Aorta (tissue), 5 donors: ENCODE measurements at places on chromosomes 16 and 17. TPM values are rescaled to one million over a fixed set of nuclear protein-coding genes. Genes with fewer than 3 reads are reported as not detected.

DNA sequence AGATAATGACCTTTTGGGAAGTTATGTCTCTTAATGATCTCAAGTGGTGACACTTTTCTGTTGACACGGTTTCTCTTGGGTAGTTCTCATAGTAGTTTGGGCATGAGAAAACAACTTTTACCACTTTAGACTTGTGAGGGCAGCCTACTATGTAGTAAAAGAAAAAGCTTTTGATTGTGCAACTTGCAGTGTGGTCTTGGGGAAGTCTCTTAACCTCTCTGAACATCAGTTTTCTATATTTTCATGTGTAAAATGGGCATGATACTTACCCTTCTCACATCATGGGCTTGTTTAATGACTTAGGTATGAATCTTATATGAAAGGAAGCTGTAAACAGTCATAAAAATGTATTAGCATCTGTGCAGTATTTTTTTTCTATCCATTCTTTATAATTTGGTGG lies 11.2 kb downstream of the NF1 start:
- peaks cover 1% of the 10 kb centered on the region for H3K4me1 ChIP-seq
- no peaks in the 10 kb centered on the region for H3K36me3 ChIP-seq
- H3K27ac ChIP-seq: no peak overlapping the region
- no peak overlapping the region for H3K4me3 ChIP-seq

- no peaks in the 10 kb centered on the region for H3K4me1 ChIP-seq
- peak; percentile 91 for DNase-seq
- no peak overlapping the region for H3K27ac ChIP-seq
- H3K27me3 ChIP-seq: no peaks in the 10 kb centered on the region
These were observed 2.0 kb upstream of the CD300H start for GRCh38 chr17:74569020-74570003.

- H3K27me3 ChIP-seq: no peaks in the 10 kb centered on the region
- H3K36me3 ChIP-seq: no peaks in the 10 kb centered on the region
- H3K4me3 ChIP-seq: peak overlapping the region; percentile 35
- no peak for DNase-seq
- H3K4me1 ChIP-seq: peaks cover 2% of the 10 kb centered on the region
These were observed 1.1 kb downstream of the SOCS3 start for GRCh38 chr17:78358538-78359320.

GRCh38 chr17:80802626-80803450 lies 188.8 kb upstream of the CHMP6 start:
- no peak overlapping the region for H3K27ac ChIP-seq
- no peak overlapping the region for H3K4me3 ChIP-seq
- H3K4me1 ChIP-seq: no peaks in the 10 kb centered on the region
- no peaks in the 10 kb centered on the region for H3K27me3 ChIP-seq

DNA sequence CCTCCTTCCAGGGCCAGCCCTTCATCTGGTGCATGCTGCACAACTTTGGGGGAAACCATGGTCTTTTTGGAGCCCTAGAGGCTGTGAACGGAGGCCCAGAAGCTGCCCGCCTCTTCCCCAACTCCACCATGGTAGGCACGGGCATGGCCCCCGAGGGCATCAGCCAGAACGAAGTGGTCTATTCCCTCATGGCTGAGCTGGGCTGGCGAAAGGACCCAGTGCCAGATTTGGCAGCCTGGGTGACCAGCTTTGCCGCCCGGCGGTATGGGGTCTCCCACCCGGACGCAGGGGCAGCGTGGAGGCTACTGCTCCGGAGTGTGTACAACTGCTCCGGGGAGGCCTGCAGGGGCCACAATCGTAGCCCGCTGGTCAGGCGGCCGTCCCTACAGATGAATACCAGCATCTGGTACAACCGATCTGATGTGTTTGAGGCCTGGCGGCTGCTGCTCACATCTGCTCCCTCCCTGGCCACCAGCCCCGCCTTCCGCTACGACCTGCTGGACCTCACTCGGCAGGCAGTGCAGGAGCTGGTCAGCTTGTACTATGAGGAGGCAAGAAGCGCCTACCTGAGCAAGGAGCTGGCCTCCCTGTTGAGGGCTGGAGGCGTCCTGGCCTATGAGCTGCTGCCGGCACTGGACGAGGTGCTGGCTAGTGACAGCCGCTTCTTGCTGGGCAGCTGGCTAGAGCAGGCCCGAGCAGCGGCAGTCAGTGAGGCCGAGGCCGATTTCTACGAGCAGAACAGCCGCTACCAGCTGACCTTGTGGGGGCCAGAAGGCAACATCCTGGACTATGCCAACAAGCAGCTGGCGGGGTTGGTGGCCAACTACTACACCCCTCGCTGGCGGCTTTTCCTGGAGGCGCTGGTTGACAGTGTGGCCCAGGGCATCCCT lies 7.4 kb downstream of the NAGLU start:
- H3K27me3 ChIP-seq: no peaks in the 10 kb centered on the region
- H3K4me3 ChIP-seq: no peak overlapping the region
- no peaks in the 10 kb centered on the region for H3K4me1 ChIP-seq
- no peaks in the 10 kb centered on the region for H3K36me3 ChIP-seq
- no peak overlapping the region for H3K27ac ChIP-seq
- no peak for DNase-seq

DNA sequence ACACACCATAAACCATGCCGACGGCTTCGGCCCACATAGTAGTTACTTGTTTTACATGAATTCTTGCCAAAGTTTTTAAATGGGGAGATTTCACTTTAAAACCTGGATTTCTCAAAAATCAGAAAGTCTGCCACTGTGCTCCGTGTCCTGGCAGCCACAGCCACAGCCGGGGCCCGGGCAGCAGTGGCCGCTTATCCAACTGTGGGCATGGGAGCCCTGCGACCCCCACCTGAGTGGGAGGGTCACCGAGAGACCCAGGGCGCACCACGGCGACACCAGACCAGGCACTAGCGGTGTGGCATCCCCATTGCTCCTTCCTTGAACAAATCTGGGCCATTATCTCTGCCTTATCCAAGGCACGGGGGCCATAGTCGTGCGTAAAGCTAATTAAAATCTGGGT lies 30.0 kb downstream of the ZNF469 start:
- no peaks in the 10 kb centered on the region for H3K27me3 ChIP-seq
- no peak overlapping the region for H3K27ac ChIP-seq
- no peaks in the 10 kb centered on the region for H3K4me1 ChIP-seq
- H3K36me3 ChIP-seq: no peaks in the 10 kb centered on the region
- no peak overlapping the region for H3K4me3 ChIP-seq

DNA sequence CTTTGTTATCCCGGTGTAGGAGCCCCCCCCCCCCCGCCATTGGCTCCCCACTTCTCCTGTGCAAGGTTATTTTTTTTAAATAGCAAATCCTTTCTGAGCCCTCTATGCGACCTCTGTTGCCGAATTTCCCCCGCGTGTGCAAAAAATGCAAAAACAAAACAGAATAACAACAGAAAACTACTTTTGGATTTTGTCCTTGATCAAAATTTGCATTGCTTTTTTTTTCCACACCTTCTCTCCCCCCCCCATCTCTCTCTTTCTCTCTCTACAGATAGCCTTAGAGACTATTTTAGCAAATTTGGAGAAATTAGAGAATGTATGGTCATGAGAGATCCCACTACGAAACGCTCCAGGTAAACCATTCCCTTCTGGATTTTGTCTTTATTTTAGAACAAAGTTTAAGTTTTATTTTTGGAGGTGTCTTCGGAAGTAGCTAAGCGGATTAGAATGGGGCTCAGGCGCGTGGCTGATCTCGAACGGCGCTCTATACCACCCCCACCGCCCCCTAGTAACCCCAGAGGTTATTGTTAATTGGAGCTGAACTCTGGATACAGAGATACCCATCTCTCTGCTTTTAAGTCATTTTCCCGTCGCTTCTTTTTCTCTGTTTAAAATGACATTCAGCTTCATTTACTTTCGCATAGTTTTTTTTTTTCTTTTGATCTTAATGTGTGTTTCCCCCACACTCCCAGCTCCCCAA lies 1.0 kb downstream of the MSI2 start:
- H3K4me1 ChIP-seq: peaks cover 4% of the 10 kb centered on the region
- no peaks in the 10 kb centered on the region for H3K27me3 ChIP-seq
- no peak for DNase-seq
- H3K4me3 ChIP-seq: peak overlapping the region; percentile 97
- H3K36me3 ChIP-seq: no peaks in the 10 kb centered on the region
- H3K27ac ChIP-seq: no peak overlapping the region

DNA sequence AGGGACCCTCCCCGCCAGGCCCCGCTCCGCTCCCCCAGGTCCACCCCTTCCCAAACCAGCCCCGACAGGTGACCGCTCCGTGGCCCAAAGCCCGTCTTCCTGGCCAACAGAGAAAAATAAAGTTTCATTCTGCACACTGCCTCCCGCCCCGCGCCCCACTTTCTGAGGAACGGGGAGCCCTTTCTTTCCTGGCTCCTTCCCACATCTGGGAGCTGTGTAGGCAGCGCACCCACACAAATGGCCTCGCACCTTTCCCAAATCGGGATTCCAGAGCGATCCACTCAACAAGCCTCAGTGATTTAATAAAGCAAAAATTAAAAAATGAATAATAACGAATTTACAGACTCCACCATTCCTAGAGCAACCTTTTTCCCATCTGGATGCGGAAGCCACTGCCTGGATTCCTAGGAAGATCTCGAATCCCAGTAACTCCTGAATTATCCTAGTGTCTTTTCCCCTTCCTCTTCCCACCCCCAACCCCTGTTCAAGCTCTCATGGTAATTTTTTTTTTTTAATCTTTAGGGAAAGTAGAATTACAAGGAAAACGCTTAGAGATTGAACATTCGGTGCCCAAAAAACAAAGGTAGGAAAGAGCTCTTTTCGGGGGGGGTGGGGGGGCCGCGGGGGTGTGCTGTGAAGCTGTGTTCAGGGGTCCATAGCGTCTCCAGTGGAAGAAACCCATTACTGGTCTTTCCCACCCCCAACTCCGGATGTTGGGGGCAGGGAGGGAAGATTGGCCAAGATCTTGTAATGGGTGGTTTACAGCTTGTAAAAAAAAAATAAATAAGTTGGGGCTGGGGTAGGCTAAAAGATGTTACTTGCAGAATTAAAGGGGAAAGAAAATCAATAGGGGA lies 1.6 kb downstream of the IGF2BP1 start:
- no peaks in the 10 kb centered on the region for H3K4me1 ChIP-seq
- no peaks in the 10 kb centered on the region for H3K27me3 ChIP-seq
- H3K27ac ChIP-seq: no peak overlapping the region
- no peak overlapping the region for H3K4me3 ChIP-seq
- H3K36me3 ChIP-seq: no peaks in the 10 kb centered on the region

DNA sequence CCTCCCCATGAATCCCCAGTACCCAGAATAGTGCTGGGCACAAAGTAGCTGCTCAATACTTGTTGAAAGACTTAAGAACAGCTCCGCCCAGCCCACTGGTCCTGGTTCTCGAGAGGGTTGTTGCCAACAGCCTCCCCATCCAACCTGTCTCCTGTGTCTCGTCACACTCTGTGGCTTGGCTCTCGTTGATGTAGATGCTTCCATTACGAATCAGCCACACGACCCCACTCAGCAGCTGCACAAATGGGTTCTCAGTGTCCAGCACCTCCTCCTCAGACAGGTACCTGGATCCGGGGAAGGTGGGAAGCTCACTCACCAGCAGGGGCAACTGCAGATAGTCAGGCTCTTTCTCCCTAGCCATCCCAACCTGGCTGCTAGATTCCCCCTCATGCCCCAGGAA lies 2.1 kb downstream of the NAGPA start:
- peak; percentile 26 for DNase-seq
- H3K27me3 ChIP-seq: no peaks in the 10 kb centered on the region
- no peak overlapping the region for H3K4me3 ChIP-seq
- no peaks in the 10 kb centered on the region for H3K36me3 ChIP-seq

DNA sequence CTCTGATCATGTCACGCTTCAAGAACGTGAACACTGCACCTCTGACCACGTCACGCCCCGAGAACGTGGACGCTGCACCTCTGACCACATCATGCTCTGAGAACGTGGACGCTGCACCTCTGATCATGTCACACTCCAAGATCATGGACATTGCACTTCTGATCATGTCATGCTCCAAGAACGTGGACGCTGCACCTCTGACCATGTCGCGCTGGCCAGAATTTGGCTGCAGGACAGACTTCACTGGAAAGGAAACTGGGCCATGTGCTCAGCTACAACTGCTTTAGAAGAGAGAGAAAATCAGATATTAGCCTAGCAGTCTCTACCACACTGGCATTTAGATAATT lies 182.7 kb downstream of the RPTOR start:
- no peak overlapping the region for H3K27ac ChIP-seq

DNA sequence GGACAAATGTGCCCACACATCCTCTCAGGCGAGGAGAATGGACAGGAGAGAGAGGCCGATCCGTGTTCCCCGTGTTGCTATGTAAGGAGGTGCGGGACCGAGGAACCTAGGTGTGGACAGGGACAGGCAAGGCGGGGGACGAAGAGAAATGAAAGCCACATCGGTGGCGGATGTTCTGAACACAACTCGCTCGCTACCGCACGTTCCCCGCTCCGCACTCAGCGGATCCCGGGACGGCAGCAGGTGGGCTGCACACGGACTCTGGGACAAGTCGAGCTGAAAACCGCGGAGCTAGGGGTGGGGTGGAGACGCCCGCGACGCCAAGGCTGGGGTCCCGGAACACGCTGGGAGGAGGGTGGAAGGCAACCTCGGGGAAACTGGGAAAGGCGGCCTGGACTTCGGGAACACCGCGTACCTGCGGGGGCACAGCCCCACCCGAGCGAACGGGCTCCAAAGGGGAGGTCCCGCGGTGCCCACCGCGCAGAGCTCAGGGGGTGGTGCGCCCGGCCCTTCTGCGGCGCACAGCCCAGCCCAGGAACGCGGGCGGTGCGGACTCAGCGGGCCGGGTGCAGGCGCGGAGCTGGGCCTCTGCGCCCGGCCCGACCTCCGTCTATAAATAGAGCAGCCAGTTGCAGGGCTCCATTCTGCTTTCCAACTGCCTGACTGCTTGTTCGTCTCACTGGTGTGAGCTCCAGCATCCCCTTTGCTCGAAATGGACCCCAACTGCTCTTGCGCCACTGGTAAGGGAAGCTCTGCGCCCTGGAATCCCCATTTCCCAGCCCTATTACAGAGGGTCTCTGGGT lies at the start of gene MT1E:
Gene MT1E (plus strand): TSS at position 642 of the 803 bp plus-strand sequence. CDS start 71 bp downstream, at position 713.
- no peaks in the 10 kb centered on the region for H3K36me3 ChIP-seq
- H3K27me3 ChIP-seq: no peaks in the 10 kb centered on the region
- peak within 1 kb of the TSS; percentile 71 for H3K4me3 ChIP-seq
- peak within 1 kb of the TSS; percentile 83 for H3K27ac ChIP-seq
- peak; percentile 84 for DNase-seq

The HSPB9 gene
- not detected for total RNA-seq

The UTS2R gene
- total RNA-seq: not detected

The GLIS2 gene
- 37.3 TPM for total RNA-seq

The KRTAP9-8 gene
- not detected for total RNA-seq

The TNK1 gene
- total RNA-seq: 6.6 TPM

The YWHAE gene
- 285 TPM for total RNA-seq

The MYH8 gene
- not detected for total RNA-seq

The P2RX5 gene
- 1.0 TPM for total RNA-seq

The ARL5C gene
- not detected for total RNA-seq
